ENCODE measurements at places on chromosomes 13 and 19.

- DNase-seq: no peak
Observed at GRCh38 chr13:27233964-27234363, 17.4 kb upstream of the RPL21 start.

- DNase-seq: peak; percentile 28
Observed at GRCh38 chr13:32976056-32976805, 40.0 kb upstream of the KL start.

DNA sequence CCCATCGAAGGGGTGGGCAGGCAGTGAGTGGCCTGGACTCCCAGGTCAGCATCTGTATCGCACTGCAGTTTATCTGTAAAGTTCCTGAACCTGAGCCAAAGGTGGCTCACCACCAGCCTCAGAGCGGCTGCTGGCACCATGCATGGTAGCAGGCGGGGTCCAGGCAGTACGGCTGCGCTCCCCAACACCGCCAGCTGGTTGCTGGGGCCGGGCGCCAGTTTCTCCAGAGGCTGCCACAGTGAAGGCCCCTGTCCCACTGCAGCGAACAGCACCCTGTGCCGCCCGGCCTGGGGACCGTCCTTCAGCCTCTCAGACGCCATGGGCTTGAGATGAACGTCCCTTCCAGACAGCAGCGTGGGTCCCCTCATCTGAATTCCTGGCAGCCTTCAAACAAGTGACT lies 109.8 kb downstream of the KDM4B start:
- DNase-seq: no peak

- no peak for DNase-seq
Observed at GRCh38 chr19:28577666-28578065, 635.3 kb downstream of the UQCRFS1 start.

DNA sequence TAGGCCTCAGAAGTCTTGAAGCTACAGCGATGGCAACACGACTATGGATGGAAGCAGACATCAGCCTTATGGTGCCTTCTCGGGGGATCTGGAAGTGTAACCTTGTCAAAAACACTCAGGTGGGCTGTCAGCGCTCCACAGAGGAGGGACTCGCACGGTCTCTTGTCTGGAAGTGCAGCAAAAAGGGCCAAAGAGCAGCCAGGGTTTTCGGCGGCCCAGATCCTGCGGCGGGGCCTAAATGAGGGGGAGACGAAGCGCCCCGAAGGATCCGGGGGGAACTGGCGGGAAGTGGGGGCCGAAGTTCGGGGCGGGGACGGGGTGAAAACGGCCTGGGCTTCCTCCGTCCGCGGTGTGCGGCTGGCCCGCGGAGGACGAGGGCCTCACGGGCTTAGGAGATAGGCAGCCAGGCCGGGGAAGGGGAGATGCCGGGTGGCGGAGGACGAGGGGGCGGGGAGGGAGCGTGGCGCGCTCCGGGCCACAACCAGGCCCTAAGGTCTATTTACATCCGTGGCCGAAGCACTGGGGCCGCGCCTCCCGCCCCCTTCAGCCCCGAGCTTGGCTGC lies 637 bp downstream of the RANBP3 start:
- no peak for DNase-seq
